ENCODE measurements at places on chromosomes 3 and 15. TPM values are rescaled to one million over a fixed set of nuclear protein-coding genes. Genes with fewer than 3 reads are reported as not detected.

Gene SEC22C
- total RNA-seq, result 32.7 TPM

DNA sequence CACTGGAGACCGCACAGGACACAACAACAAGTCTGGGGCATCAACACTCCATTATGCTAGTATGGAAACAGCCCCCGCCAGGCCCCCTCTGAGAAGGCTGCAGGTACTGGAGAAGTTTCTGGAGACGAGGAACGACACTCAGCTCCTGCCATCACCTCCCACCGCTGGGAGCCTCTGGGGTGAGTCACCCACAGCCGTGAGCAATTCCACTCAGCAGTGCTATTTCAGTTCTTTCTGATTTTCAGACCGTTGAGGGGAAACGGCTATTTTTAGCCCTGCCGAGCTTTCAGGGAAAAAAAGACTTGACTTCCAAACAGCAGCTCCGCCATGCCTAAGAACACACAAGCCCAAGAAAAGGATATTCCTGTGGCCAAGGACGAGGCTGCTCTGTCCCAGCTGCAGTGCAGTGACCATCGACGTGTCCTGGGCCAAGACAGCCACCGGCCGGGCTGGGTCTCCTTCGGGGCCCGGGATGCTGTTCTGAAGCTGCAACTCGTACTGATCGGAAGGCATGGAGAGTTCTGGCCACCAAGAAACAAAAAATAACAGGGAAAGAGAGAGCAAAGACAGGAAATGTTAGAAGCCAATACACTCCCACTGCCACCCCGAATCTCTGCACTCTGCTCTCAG, 40.8 kb downstream of the NUP210 start:
- no peak for DNase-seq
- no peak overlapping the region for H3K4me3 ChIP-seq
- no peaks in the 10 kb centered on the region for H3K27me3 ChIP-seq
- H3K4me1 ChIP-seq, result no peaks in the 10 kb centered on the region
- H3K36me3 ChIP-seq, result peaks cover 62% of the 10 kb centered on the region

Gene MTFMT
- total RNA-seq, result 9.7 TPM

- H3K4me3 ChIP-seq, result no peak overlapping the region
- no peak overlapping the region for H3K27ac ChIP-seq
- H3K36me3 ChIP-seq, result peaks cover 5% of the 10 kb centered on the region
- H3K4me1 ChIP-seq, result peaks cover 8% of the 10 kb centered on the region
- H3K27me3 ChIP-seq, result no peaks in the 10 kb centered on the region
- DNase-seq, result peak; percentile 86
Observed at GRCh38 chr3:27431116-27431515, 53.1 kb downstream of the SLC4A7 start.

Gene SI
- total RNA-seq, result 17.4 TPM

Gene RPL14
- total RNA-seq, result 495 TPM

Gene CILP
- total RNA-seq, result 28.7 TPM

DNA sequence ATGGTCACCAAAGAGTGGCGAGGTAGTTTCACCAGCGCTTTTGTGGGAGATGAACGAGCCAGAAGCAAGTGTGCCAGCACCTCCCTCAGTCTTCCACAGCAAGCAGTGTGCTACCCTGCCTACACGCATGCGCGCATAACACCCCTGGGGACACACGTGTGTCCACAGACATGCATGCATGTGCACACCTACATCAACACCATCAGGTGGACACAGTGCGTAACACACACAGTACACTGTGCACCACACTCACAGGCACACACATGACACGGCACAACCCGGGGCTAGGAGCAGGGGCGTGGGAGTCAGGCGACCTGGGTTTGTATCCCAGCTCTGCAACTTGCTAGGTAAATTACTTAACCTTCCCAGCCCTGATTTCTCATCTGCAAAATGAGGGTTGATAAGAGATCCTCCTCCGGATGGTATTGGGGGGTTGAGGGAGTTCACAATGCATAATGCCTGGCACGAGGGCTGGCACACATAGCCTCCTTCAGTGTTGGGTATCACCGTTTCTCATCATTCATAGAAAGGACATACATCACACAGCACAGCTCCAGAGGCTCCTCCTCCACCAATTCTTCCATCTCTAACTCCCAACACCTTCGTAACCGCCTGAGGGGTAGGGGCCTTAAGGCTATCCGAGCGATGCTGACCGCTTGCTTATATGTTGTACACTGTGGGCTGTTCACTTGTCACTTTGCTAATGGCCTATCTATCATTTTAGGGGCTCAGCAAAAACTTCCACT, 174.9 kb downstream of the SMAD6 start:
- no peaks in the 10 kb centered on the region for H3K27me3 ChIP-seq
- H3K27ac ChIP-seq, result no peak overlapping the region
- no peaks in the 10 kb centered on the region for H3K4me1 ChIP-seq
- H3K36me3 ChIP-seq, result no peaks in the 10 kb centered on the region
- H3K4me3 ChIP-seq, result no peak overlapping the region

Gene DGKG
- 0.72 TPM for total RNA-seq
